ENCODE measurements at places on chromosomes 6 and 20. TPM values are rescaled to one million over a fixed set of nuclear protein-coding genes. Genes with fewer than 3 reads are reported as not detected.

The TRIM15 gene
- not detected for total RNA-seq

The DNMT3B gene
- total RNA-seq = 77.9 TPM

The ADGRB3 gene
- total RNA-seq = 2.4 TPM

The ZNF165 gene
- 1.4 TPM for total RNA-seq

The C6orf15 gene
- total RNA-seq = not detected

The ULBP2 gene
- total RNA-seq = 9.9 TPM

The MED20 gene
- total RNA-seq = 39.4 TPM

The KCNK5 gene
- total RNA-seq = 9.8 TPM

The VPS52 gene
- total RNA-seq = 41.8 TPM

The GPX5 gene
- not detected for total RNA-seq

The CCN2 gene
- total RNA-seq = 12.0 TPM

The SNAP91 gene
- 1.5 TPM for total RNA-seq

The CLPSL2 gene
- not detected for total RNA-seq

The UNC5CL gene
- 0.59 TPM for total RNA-seq

The HINT3 gene
- total RNA-seq = 12.3 TPM

The B3GALT4 gene
- total RNA-seq = 3.8 TPM

The REM1 gene
- not detected for total RNA-seq

The HLA-DQB1 gene
- total RNA-seq = 22.0 TPM

The LY6G6F gene
- not detected for total RNA-seq

The DLL1 gene
- total RNA-seq = 59.5 TPM

The NFATC2 gene
- total RNA-seq = 3.5 TPM

The CFAP61 gene
- total RNA-seq = not detected

The CEP85L gene
- total RNA-seq = 22.2 TPM

The OOEP gene
- total RNA-seq = not detected

The BTN1A1 gene
- total RNA-seq = 1.4 TPM

The TAGAP gene
- total RNA-seq = 0.41 TPM

The PLA2G7 gene
- 0.21 TPM for total RNA-seq

The FKBP1C gene
- 1.0 TPM for total RNA-seq

The SLC32A1 gene
- 3.4 TPM for total RNA-seq

The MYLK4 gene
- 0.97 TPM for total RNA-seq

The RFX6 gene
- not detected for total RNA-seq

The SEL1L2 gene
- not detected for total RNA-seq

The LHFPL5 gene
- total RNA-seq = not detected

The RIPPLY2 gene
- not detected for total RNA-seq

The ME1 gene
- total RNA-seq = 13.4 TPM

The SOX18 gene
- 149 TPM for total RNA-seq

The KIF6 gene
- 0.46 TPM for total RNA-seq

The C6orf141 gene
- total RNA-seq = 0.77 TPM

The ELOVL2 gene
- total RNA-seq = 0.31 TPM

The NHLRC1 gene
- 0.64 TPM for total RNA-seq

The GLO1 gene
- total RNA-seq = 83.6 TPM

The PTGIS gene
- 12.2 TPM for total RNA-seq

The ERVFRD-1 gene
- total RNA-seq = not detected

The KIAA1755 gene
- total RNA-seq = not detected

The CALHM4 gene
- not detected for total RNA-seq

The ZNF831 gene
- 0.56 TPM for total RNA-seq

The C20orf202 gene
- total RNA-seq = 0.92 TPM

The POU5F1 gene
- total RNA-seq = 88.7 TPM

The ELOVL4 gene
- total RNA-seq = 3.3 TPM

The PACSIN1 gene
- 0.08 TPM for total RNA-seq

The NOX3 gene
- total RNA-seq = not detected

The TTBK1 gene
- total RNA-seq = 1.0 TPM

The ADAM33 gene
- 0.23 TPM for total RNA-seq

The RSPO4 gene
- total RNA-seq = 0.95 TPM

The SIRPD gene
- total RNA-seq = not detected

The BMP7 gene
- 0.38 TPM for total RNA-seq

The HTR1E gene
- not detected for total RNA-seq

The HLA-G gene
- total RNA-seq = 0.41 TPM
